ENCODE measurements at places on chromosomes 1 and 21.
A peak's percentile ranks its signal among the peaks of the same experiment; 100 is the strongest.

DNA sequence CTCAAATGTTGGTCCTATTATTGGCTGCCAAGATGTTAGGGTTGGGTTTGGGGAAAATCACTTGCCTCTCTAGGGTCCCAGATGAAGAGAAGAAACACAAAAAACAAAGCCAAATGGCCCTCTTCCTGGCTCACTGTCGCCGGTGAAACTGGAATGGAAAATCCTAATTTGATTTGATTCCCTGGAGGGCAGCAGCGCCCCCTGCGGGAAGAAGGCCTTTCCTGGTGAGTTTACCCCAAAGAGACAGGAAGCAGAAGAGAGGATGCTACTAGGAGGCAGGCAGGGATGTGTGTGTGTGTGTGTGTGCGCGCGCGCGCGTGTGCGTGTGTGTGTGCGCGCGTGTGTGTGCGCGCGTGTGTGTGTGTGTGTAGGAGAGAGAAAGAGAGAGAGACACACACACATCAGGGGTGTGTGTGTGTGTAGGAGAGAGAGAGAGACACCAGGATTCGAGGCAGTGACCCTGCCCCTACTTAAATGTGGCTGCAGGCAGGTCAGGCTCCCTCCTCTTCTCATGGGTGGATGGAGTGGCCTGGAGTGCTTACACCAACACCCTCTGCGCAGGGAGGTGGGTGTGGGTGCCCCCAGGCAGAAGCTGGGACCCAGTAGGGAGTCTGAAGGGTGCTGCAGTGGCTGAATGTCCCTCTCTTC, 3.1 kb upstream of the SELENON start:
- DNase-seq, result peak; percentile 89

DNA sequence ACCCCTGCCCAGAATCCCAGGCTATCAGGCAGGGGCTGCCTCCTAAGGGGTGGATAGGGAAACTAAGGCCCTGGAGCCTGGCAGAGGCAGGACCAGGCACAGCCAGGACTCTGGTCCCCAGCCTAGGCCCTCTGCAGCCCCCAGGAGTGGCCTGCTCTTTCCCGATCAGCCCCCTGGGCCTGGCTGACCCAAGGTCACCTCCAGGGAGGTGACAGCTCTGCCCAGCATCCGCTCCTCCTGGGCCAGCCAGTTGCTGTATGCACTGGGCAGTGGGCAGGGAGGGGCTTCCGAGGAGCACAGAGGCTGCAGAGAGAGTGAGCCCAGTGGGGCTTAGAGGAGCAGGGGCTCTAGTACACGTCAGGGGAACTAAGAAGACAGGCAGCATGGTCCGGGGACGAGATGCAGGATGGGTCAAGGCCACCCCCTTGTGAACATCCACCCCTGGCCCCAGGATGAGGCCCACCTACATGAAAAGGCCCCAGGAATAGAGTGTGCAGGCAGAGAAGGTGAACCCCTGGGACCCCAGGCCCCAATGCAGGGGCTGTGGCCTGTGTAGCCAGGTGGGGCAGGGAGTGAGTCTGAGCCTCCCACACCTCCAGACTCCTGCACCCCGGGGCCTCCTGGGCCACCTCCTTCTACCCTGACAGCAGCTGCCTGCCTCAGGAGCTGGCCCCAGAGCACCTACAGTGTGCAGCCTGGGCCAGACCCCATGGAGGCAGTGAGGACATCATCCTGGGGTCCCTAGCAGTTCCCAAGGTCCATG, 32.8 kb downstream of the WNT9A start:
- DNase-seq, result no peak

- no peak for DNase-seq
Measured at GRCh38 chr1:59356627-59357026, 59.7 kb downstream of the FGGY start.

- no peak for DNase-seq
Measured at GRCh38 chr1:7407980-7408770, 362.9 kb upstream of the VAMP3 start.

DNA sequence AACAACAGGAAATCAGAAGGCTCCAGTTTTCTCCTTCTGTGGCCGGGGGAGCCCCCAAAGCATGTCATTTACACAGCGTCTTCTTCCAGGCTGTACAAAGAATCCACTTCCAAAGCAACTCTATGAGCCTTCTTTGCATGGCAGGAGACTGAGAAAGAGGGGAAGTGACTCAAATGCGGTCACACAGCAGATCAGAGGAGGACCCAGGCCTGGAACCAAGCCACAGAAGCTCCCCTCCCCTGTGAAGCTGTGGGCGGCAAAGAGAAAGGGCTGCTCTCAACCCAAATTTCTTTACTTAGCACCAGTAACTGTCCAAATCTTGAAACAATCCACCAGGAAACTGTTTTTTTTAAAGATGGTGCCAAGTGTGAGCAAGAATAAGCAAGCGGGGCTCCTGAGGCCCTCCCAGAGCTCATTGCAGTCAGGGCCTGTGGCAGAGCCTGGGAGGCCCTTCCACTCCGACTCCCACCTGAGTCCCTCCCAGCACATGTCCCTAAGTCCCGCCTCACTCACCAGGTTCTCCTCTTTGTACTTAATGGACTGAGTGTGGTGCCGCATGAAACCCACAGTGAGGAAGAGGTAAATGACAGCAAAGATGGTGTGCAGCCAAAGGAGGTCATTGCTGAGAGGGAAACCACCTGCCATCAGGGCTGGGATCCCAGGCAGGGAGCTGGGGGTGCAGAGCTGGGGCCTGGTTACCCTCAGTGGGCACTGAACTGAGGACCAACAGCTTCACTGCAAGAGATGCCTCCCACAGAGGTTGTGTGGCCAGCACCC, 15.9 kb downstream of the TMEM63A start:
- DNase-seq, result no peak

- DNase-seq, result no peak
Measured at GRCh38 chr1:7432102-7432899, 338.8 kb upstream of the VAMP3 start.

DNA sequence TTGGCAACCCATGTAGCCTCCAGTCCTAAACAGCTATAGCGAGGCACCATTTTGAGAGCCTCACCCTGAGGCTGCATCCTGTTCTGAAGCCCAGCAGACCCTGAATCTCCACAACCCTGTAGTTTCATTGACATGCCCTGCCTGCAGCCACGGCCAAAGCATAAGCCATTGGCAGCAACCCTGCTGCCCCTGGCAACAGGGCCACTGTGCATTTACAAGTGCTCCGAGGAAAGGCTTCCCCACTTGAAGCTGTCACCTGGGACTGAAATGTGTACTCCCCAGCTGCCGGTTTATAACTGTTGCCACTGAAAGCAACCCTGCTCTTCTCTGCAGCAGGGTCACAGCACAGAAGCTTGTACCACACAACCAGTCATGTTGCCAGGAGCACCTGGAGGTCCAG, 124.2 kb upstream of the OLFM3 start:
- peak; percentile 10 for DNase-seq

- peak; percentile 78 for DNase-seq
Measured at GRCh38 chr1:167797015-167797414, 75.2 kb downstream of the MPZL1 start.

- DNase-seq, result no peak
Measured at GRCh38 chr1:165612062-165612461, 19.0 kb upstream of the MGST3 start.

DNA sequence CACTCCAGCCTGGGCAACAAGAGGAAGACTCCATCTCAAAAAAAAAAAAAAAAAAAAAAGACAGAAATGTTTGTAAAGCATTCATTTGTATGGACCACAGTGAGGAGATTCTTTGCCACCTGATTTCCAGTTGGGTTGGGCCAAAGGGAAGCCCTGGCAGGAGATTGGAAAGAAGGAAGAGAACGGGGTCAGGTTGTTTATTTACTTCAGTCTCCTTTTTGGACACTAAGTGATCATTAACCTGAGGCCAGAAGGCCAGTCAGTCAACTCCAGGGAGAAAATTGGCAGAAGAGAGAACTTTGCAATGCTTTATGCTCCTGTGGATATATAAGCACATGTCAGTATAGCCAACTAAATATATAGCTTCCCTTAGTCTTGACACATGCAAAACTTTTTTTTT, 85.9 kb downstream of the NTMT2 start:
- no peak for DNase-seq

DNA sequence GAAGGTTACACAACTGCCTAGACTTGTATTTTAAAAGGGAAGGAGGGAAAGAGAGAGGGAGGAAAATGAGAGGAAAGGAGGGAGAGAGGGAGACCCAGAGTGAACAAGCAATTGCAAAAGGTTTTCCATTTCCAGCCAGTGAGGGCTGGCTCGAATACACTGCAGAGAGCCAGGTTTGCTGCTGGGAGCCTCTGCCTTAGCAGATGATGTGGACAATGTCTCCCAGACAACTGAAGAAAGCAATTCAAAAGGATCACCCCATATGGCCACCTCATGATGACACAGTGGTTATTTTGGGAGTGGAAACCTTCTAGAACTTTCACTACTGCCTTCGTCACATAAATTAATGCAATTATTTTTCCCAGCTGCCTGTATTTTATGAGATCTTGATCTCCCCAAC, 86.4 kb downstream of the BCAR3 start:
- no peak for DNase-seq

GRCh38 chr1:97668945-97669344, 251.9 kb downstream of the DPYD start:
- no peak for DNase-seq

DNA sequence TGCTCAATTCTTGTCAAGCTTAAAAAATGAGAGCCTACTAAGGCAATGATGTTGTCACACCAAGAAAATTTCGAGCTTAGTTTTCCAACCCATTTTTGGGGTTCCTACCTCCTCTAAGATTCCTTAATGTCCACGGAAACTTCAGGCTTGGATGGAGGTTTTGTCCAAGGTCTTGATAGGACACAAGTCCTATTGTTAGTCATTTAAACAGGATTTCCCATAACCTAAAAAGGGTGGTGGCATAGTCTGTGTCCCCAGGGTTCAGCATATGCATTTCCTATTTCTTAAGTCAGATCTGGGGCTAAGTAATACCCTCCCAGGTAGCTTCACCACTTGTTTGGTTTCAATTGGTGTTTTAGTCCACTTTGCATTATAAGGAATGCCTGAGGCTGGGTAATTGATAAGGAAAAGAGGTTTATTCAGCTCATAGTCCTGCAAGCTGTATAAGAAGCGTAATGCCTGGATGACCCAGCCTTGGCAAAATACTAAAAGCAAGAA, 10.9 kb upstream of the PADI2 start:
- no peak for DNase-seq

DNA sequence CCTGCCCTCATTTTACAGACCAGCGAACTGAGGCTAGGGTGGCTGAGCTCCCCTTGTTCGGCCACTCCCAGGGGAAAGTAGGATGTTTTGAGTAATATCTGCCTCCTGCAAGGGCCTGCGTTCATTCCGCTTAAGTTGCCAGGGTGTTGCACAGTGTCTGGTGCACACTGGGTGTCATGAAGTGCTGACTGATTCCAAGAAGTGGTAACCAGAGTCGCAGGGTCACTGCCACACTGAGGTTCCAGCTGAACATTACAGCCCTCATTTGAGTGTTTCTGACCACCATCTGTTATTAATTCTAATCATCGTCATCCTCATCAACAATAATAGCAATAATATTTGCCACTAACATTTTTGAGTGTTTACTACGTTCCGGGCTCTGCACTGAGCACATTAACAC, 250.6 kb downstream of the KAZN start:
- no peak for DNase-seq

DNA sequence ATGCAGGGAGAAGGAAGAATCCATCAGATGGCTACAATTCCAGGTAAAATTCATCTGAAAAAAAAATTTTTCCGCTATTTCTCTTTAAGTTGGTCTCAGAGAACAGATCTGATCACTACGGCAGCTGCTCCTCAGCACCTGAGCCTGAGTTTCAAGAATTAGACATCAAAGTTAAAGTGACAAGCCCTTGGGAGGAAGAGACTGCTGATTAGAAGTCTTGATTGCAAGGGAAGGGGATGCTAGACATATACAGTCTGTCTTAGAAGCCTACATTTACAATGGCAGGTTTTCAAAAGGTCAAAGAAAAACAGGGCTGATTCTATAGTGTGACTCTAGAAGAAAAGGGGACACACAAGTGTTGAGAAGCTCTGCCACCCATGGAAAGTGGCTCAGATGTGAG, 48.3 kb downstream of the SUSD4 start:
- DNase-seq, result no peak

DNA sequence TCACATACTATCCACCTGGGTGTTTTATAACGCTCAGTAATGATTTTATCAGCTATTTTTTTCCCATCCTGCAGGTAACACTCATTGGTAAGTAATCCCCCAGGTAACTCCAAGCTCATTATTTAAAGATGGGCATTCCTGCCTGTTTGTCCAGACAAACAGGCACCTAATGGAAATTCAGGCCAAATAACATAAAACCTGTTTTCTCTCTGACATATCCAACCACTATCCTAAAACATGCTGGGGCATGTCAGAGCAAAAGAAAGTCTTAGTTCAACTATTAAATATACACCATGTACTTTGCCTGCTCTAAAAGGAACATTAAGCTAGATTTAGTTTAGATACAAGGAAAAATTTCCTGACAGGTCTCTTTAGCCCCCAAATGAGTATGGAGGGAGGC, 987.7 kb downstream of the TTLL7 start:
- no peak for DNase-seq

DNA sequence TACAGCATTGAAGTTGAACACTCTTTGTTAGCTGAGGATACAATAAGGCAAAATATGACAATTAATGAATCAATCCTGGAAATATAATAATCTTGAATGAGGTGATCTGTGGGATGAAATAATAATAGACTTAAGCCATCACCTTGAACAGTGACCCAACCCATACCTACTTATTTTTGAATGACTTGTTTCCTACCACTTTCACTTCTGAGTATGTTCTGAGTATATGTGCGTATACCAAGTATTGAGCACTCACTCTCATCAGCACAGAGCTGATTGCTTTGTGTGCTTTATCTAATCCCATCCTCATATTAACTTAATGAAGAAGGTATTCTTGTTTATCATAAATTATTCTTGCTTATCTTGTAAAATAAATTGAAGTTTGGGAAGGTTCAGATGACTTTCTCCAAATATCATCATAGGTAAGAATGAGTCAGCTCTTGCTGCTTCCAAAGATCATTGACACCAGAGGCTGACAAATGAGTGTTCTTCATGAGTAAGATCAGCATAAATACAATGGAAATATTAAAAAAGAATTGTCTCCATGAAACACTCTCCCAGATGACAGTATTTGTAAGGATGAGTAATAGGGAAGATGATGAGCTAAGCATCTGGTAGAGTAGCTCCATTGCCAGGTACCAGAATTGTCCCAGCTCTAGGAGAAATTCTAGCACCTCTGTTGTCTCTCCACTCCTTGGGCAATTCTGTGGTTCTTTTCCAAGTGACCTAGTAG, 198.1 kb upstream of the KIAA0040 start:
- DNase-seq, result no peak

- DNase-seq, result no peak
Measured at GRCh38 chr1:213572912-213573647, 414.7 kb upstream of the PROX1 start.
